ENCODE measurements at places on chromosomes 16 and 17. TPM values are rescaled to one million over a fixed set of nuclear protein-coding genes. Genes with fewer than 3 reads are reported as not detected.

- no peaks in the 10 kb centered on the region for H3K36me3 ChIP-seq
- H3K27me3 ChIP-seq, result no peaks in the 10 kb centered on the region
- H3K4me3 ChIP-seq, result no peak overlapping the region
- DNase-seq, result no peak
- no peaks in the 10 kb centered on the region for H3K4me1 ChIP-seq
- H3K27ac ChIP-seq, result no peak overlapping the region
Observed at GRCh38 chr16:51592535-51593300, 441.6 kb upstream of the SALL1 start.

DNA sequence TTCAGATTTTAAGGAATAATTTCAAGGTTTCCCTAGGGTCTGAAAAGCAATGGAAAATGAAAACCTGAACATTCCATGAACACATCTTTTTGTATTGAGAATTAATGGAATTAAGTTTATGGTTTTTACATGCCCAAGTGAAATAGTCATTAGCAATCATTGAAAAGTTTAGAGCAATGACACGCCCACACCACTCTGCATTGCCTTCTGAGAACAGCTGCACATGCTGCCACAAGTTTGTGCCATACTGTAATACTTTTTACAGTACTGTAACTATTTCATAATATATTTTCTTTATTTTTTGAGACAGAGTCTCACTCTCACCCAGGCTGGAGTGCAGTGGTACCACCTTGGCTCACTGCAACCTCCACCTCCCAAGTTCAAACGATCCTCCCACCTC is 345.2 kb upstream of the PMFBP1 start:
- no peak for DNase-seq
- no peaks in the 10 kb centered on the region for H3K36me3 ChIP-seq
- H3K4me3 ChIP-seq, result no peak overlapping the region
- H3K27me3 ChIP-seq, result no peaks in the 10 kb centered on the region
- H3K4me1 ChIP-seq, result no peaks in the 10 kb centered on the region

The SLC46A1 gene
- 23.3 TPM for total RNA-seq

- no peaks in the 10 kb centered on the region for H3K27me3 ChIP-seq
- H3K4me1 ChIP-seq, result peaks cover 16% of the 10 kb centered on the region
- no peak for DNase-seq
- no peak overlapping the region for H3K27ac ChIP-seq
- no peaks in the 10 kb centered on the region for H3K36me3 ChIP-seq
Observed at GRCh38 chr17:63041251-63041650, 75.2 kb downstream of the TANC2 start.

GRCh38 chr16:70437017-70437581 is 1.8 kb downstream of the ST3GAL2 start:
- peaks cover 48% of the 10 kb centered on the region for H3K4me1 ChIP-seq
- peak overlapping the region; percentile 81 for H3K4me3 ChIP-seq
- no peak for DNase-seq
- H3K27me3 ChIP-seq, result no peaks in the 10 kb centered on the region

The MYH11 gene
- total RNA-seq, result 102 TPM

- no peaks in the 10 kb centered on the region for H3K27me3 ChIP-seq
- no peak overlapping the region for H3K4me3 ChIP-seq
- no peaks in the 10 kb centered on the region for H3K4me1 ChIP-seq
- DNase-seq, result no peak
- H3K27ac ChIP-seq, result no peak overlapping the region
Observed at GRCh38 chr16:24189941-24190340, 66.2 kb upstream of the CACNG3 start.

The NKD1 gene
- total RNA-seq, result 30.7 TPM

DNA sequence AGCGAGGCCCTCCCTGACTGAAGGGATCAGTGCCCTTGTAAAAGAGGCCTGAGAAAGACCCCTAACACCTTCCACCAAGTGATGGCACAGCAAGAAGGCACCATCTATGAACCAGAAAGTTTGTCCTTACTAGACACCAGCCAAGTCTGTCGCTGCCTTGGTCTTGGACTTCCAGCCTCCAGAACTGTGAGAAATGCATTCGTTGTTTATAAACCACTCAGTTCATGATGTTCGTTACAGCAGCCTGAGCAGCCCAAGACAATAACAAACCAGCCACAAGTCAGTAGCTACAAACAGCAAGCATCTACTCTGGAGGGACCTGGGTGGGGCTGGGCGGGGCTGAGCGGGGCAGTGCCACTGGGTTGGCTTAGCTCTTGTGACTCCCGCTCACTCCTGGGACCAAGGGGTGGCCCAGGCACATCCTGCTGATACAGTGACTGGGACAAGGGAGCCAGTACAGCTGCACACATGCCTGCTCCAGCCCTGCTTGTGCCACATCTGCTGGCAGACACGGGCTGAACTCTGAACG is 234.9 kb downstream of the IRF8 start:
- no peaks in the 10 kb centered on the region for H3K36me3 ChIP-seq
- peaks cover 5% of the 10 kb centered on the region for H3K27me3 ChIP-seq
- DNase-seq, result no peak
- no peaks in the 10 kb centered on the region for H3K4me1 ChIP-seq
- no peak overlapping the region for H3K27ac ChIP-seq

The TMEM100 gene
- 443 TPM for total RNA-seq

DNA sequence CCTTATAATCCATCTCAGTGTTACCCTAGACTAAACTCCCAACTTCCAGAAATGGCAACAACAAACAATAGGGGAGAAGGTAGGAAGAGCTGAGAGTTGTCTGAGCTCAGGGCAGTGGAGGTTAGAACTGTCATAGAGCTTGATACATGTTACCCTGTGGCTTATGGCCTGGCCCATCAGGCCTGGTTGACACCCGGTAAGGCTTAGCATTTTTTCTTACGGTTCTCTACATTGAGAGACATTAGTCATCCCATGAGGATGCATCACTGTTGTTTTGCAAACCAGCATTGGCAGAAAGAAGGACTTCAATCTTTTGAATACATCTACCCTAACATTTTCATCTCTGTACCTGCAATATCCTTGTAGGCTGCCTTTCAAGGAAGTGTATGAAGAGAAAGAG is 226.6 kb downstream of the PHKB start:
- peaks cover 61% of the 10 kb centered on the region for H3K36me3 ChIP-seq
- H3K27ac ChIP-seq, result no peak overlapping the region
- no peaks in the 10 kb centered on the region for H3K4me1 ChIP-seq
- H3K4me3 ChIP-seq, result no peak overlapping the region

The CACNG5 gene
- not detected for total RNA-seq

The OR1A1 gene
- not detected for total RNA-seq

- no peaks in the 10 kb centered on the region for H3K36me3 ChIP-seq
- H3K27ac ChIP-seq, result no peak overlapping the region
- no peaks in the 10 kb centered on the region for H3K27me3 ChIP-seq
- no peak for DNase-seq
- H3K4me3 ChIP-seq, result no peak overlapping the region
Observed at GRCh38 chr17:6163612-6164333, 93.6 kb downstream of the WSCD1 start.

GRCh38 chr17:78256707-78257591 is 25.5 kb downstream of the TMEM235 start:
- H3K27me3 ChIP-seq, result no peaks in the 10 kb centered on the region
- H3K27ac ChIP-seq, result peak overlapping the region; percentile 87
- no peak for DNase-seq
- no peaks in the 10 kb centered on the region for H3K36me3 ChIP-seq

DNA sequence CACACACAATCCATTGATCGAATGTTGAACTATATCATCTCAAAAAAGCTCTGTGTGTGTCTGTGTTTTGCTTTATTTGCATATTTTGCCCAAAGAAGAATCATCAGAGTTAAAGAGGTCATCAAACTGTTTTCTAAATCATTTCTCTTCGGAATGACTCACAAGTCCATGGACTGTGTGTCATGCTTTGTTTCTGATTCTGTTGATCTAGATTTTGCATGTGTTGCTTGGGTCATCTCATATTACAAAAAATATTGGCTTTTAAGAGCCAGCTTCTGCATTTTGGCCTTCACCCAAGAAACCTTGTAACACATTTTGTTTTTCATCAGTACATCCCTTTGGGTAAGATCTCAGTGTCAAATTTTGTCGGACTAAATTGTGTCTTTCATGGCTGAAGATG is 471.2 kb upstream of the HSBP1 start:
- no peaks in the 10 kb centered on the region for H3K36me3 ChIP-seq
- no peak for DNase-seq
- H3K27me3 ChIP-seq, result no peaks in the 10 kb centered on the region
- H3K4me3 ChIP-seq, result no peak overlapping the region
- H3K4me1 ChIP-seq, result no peaks in the 10 kb centered on the region

The CACNG4 gene
- 5.1 TPM for total RNA-seq

The CA5A gene
- total RNA-seq, result 0.06 TPM

The PABPN1L gene
- not detected for total RNA-seq

DNA sequence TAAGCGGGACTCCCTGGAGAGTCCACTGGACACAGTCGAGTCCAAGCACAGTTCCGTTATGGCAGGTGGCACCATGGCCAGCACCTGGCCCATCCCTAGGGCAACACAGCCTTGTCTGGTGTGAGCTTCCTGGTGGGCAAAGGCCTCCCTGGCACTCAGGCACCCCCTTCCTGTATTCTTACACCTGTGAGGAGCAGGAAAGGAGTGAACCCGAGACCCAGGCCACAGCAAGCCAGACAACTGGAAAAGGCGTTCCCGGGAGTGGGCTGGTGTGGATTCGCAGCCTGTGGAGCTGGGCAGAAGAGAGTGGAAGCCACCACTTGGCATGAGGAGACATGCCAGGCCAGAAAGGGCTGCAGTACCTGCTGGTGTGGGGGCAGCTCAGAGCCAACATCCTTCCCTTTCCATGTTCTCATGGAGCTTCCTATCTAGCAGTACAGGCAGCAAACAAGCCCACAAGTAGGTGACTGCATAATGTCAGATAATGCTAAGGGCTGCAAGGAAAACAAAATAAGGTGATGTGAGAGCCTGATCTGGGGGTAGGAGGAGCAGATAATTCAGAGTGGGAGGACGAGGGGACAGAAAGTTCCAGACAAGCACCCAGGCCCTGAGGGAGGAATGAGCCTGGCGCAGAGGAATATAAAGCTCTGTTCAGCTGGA is 87.0 kb downstream of the GNAO1 start:
- H3K4me3 ChIP-seq, result no peak overlapping the region
- no peak for DNase-seq
- no peak overlapping the region for H3K27ac ChIP-seq
- no peaks in the 10 kb centered on the region for H3K4me1 ChIP-seq
- no peaks in the 10 kb centered on the region for H3K27me3 ChIP-seq

All from lower lobe of right lung (tissue), 2 donors.